ENCODE measurements at places on chromosomes 13 and 19.

- DNase-seq: no peak
Measured at GRCh38 chr19:8161135-8161646, 11.8 kb upstream of the FBN3 start.

- DNase-seq: peak; percentile 69
Measured at GRCh38 chr19:13718733-13719132, 45.6 kb upstream of the MRI1 start.

DNA sequence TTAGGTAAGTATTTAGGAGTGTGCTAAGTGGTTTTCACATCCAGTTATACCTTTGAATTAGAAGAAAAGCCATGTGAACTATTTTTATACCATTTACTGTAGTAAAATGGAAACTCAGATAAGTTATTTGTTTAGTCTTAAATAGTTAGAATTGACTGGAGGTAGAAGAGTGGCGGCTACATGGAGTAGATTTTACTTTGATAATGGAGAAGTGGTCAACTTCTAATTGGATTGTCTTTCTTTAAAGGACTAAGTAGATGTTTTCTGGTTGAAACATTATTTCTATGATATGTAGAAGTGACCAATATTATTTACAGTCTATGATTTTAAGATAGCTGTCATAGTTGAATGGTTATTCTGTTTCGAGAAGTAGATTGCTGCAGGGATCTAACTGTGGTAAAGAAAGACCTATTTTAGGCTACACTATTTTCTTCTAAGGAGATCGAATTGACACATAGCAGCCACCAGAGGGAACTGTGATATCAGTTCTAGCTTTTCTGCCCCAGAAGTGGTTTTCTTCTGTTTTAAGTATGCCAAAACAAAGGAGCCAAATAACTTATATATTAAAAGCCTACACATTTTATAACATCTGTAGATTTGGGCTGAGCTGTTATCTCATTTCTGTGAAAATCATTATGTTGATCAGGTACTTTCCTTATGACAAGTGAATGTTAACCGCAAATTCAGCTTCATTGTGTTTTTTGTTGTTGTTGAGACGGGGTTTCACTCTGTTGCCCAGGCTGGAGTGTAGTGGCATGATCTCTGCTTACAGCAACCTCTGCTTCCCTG lies 26.1 kb downstream of the ZMYM2 start:
- no peak for DNase-seq

DNA sequence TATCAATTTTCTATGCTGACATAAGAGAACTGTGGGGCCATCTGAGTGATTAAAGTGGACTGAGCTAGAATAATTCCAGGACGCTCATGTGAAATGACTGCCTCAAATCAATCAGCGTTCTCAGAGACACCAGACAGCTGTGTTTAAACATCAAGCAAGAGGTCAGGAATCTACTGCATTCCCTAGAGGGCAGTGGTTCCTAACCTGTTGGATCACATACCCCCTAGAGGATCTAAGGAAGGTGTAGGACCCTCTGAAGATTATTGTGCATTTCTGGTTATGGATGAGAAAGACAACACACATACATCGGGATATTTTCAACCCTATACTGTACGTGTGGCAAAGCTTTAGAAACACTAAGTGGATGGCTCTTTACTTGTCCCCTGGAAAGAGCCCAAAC lies 51.8 kb upstream of the FREM2 start:
- no peak for DNase-seq

- no peak for DNase-seq
Measured at GRCh38 chr19:19860756-19861390, 4.8 kb upstream of the ZNF253 start.

DNA sequence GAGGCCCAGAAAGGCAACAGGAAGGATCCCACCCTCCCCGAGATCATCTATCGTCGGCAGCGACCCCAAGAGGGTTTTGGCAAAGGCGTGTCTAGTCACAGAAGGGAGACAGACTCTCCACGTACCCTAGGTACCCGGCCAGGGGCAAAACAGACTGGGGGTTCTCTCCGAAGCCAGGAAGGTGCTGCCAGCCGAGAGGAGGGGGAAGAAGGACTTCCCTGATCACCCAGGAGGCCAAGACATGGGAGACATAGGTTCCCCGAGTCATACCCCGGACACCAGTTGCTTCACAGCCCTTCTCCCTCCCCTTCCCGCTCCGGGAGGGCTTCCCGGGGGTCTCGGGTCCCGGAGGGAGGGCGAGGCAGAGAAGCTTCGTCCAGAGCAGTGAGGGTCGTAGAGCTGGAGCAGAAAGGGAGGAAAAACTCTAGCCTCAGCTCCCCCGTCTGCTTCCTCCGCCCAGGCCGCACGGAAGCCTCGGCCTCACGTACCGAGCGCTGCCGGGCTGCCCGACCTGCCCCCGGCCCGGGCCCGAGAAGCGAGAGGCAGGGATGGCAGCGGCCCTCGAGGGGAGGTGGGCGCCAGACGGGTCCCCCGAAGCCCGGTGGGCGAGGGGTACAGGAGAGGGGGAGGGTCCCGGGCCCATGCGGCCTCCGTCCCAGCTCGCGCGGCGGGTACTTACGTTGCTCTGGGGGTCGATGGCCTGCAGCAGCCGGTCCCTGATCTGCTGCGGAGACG lies 644 bp downstream of the MED26 start:
- DNase-seq: no peak

- DNase-seq: no peak
Measured at GRCh38 chr13:111210544-111211469, 95.7 kb downstream of the ARHGEF7 start.

Measured in NCI-H1105 (cell line).